ENCODE measurements at places on chromosomes 7 and 10. TPM values are rescaled to one million over a fixed set of nuclear protein-coding genes. Genes with fewer than 3 reads are reported as not detected.

DNA sequence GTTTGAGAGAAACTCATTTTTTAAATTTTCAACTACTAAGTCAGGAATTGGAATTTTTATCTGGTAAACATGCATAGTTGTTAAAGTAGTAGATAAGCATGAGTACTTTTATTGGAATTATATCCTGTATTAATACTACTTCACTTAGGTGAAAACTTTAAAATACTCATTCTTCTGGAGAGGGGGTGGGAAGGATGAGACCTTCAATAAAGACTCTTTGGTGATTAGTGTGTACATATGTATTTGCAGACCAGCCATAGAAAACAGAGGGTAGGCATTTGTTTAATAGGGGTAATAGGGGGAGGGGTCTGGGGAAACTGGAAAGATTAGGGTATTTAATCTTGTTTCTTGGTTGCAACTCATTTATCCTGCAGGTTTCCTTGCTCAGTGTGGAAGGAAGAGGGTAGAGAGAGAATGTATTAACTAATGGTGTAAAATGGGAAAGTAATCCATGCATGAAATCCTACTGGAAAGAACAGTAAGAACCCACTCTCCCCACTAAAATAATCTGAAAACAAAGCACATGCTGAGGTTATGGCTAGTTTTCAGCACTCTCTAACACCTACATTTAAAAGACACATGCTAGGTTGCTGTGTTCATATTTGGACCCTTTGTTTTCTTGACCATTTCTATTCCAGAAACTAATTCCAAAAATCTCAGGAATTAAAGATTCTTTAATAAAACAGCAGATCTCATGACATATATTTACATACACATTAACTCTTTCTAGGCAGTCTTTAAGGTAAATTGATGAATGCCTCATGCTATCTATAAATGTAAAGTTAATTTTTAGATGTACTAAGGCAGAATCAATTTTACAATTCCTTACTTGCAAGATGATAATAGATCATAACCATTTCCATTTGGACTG is 6.2 kb upstream of the IGF2BP3 start:
- H3K4me1 ChIP-seq, result no peaks in the 10 kb centered on the region
- H3K27me3 ChIP-seq, result peaks cover 94% of the 10 kb centered on the region
- no peak overlapping the region for H3K4me3 ChIP-seq
- H3K36me3 ChIP-seq, result no peaks in the 10 kb centered on the region

Gene PAPOLB
- total RNA-seq, result not detected

GRCh38 chr7:38801786-38802185 is 107.2 kb downstream of the VPS41 start:
- H3K27me3 ChIP-seq, result no peaks in the 10 kb centered on the region
- no peak overlapping the region for H3K4me3 ChIP-seq
- no peaks in the 10 kb centered on the region for H3K4me1 ChIP-seq
- no peak overlapping the region for H3K27ac ChIP-seq
- H3K36me3 ChIP-seq, result no peaks in the 10 kb centered on the region
- no peak for DNase-seq

Gene HABP2
- 0.11 TPM for total RNA-seq

GRCh38 chr10:77890097-77890496 is 36.5 kb downstream of the DLG5 start:
- H3K4me3 ChIP-seq, result no peak overlapping the region
- peaks cover 80% of the 10 kb centered on the region for H3K4me1 ChIP-seq
- DNase-seq, result no peak
- no peaks in the 10 kb centered on the region for H3K27me3 ChIP-seq
- peak overlapping the region; percentile 94 for H3K27ac ChIP-seq
- no peaks in the 10 kb centered on the region for H3K36me3 ChIP-seq

Gene UCMA
- not detected for total RNA-seq

- no peak overlapping the region for H3K4me3 ChIP-seq
- no peaks in the 10 kb centered on the region for H3K27me3 ChIP-seq
- no peaks in the 10 kb centered on the region for H3K36me3 ChIP-seq
These were observed 84.7 kb upstream of the C1QL3 start for GRCh38 chr10:16606421-16606820.

GRCh38 chr7:110317541-110318265 is 773.2 kb upstream of the LRRN3 start:
- H3K36me3 ChIP-seq, result no peaks in the 10 kb centered on the region
- DNase-seq, result no peak
- no peaks in the 10 kb centered on the region for H3K4me1 ChIP-seq
- no peaks in the 10 kb centered on the region for H3K27me3 ChIP-seq
- H3K4me3 ChIP-seq, result no peak overlapping the region

Data from adrenal gland (tissue), 19 donors.